HS-5 (cell line): ENCODE measurements at places on chromosomes 2 and 18.
A peak's percentile ranks its signal among the peaks of the same experiment; 100 is the strongest.

DNA sequence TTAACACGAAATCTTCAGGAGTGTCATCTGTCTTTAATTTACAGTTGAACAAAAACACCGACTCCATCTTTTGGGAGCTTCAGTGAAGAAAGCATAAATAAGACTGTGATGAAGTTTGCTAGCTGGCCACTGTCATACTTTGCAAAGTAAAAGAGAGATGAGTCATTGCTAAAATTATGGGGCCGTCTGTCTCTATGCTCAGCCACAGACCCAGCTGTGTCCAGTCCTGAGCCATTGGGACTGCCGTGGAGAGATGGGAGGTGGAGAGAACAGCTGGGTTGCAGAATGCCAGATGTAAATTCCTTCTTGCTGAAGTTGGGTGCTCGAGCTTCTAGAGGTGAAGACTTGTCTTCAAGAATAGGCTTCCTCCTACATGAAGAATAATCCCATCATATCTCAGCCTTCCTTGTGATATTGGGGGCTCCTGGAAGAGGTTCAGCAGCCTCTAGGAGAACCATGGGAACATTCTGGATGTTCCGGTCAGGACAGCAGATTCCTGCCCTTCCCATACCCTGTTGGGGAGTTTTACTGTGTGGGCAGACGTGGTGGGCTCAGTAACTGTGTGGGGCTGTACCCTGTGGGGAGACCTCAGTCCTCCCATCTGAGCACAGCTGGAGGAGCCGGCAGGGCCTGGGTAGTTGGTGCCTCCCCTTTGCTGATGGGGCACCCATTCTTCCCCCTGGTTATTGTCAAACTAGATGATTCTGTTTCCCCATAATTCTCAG, 71.1 kb downstream of the LDLRAD4 start:
- DNase-seq, result no peak

GRCh38 chr2:9085353-9085752, 81.9 kb upstream of the MBOAT2 start:
- DNase-seq, result no peak

DNA sequence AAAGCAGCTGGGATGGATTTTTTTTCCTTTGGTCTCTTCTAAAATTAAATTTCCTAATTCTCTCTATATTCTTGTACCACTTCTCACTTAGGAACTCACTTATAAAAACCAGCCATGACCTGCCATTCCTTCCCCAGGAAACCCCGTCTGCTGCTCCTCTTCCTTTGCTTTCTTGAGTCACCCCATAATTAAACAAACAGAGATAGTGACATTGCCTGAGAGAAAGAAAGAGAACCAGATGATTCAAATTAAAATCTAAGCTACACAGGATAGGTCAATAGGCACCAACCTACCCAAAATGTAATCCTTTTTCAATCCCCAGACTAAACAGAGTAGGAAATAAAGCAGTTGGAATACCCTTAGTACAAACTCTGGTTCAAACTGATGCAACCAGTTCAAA, 9.7 kb downstream of the STK39 start:
- no peak for DNase-seq

- DNase-seq, result peak; percentile 30
These were observed 37.6 kb upstream of the SPAG16 start for GRCh38 chr2:213246497-213247281.

DNA sequence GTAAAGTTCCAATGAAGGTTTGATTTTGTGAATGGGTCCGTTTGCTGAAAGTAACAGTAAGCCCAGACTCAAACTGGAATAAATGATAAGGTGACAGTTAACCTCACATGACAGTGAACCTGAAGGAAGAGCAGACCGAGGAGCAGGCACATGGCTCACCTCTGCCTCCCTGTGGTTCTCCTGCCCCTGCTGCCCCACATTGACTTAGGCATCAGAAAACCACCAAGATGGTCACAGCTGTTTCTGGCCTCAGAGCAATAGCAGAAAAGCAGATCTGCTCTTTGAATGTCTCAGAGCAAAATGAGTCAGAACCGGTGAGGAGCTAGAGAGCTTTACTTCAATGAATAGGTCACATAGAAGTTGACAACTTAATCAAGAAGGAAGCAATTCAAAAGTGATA, 487.6 kb downstream of the METTL4 start:
- DNase-seq, result no peak
